ENCODE measurements at places on chromosomes 1 and 21.

GRCh38 chr1:239696317-239696716 lies 309.9 kb downstream of the CHRM3 start:
- no peak for DNase-seq

DNA sequence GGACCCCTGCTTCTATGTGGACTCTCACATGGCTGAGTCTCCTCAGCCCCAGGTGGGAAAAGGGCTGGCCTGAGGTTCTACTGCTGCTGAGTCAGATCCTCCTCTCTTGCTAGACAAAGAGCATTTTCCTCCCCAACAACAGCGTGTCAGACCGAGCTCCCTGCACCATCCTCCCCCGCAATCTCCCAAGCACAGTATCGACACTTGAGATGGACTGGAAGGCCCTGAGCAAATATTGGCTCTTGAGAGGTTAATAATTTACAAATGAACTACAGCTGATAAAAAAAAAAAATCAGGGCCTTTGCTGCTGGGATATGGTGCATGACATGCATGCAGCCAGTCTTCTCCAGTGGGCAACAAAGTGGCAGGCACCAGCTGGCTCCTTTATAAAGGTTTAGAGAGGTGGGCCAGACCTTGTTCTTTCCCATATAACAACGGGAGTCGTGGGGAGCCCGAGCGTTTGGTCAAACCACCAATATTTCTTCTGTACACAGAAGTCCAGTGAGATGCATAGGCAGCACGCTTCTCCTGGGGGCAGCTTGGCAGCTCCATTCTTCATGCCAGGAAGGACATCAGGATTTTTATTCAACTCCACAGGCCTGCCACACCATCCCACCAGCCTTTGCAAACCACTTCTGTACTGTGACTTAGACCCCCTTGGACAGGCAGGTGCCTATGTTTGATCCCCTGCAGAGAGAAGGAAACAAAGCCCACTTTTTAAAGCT lies 55.4 kb upstream of the CAMK1G start:
- no peak for DNase-seq

- DNase-seq = no peak
Observed at GRCh38 chr1:147185432-147185831, 13.2 kb upstream of the PRKAB2 start.

DNA sequence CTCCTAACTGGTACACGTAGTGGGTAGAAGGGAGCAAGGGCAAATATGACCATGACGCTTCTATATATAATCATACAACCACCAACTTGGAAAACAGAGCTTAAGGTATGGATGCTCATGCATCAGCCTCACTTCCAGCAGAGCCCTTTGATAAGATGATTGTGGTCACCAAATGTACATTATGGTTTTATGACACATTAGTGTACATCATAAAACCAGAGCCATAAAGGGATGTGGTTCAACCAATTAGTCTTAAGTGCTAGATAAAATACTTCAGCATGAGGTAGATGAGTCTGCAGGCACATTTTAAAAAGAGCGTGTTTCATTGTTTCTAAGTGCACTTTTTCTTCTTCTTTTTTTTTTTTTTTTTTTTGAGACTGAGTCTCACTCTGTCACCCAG lies 43.7 kb downstream of the NIBAN1 start:
- no peak for DNase-seq

DNA sequence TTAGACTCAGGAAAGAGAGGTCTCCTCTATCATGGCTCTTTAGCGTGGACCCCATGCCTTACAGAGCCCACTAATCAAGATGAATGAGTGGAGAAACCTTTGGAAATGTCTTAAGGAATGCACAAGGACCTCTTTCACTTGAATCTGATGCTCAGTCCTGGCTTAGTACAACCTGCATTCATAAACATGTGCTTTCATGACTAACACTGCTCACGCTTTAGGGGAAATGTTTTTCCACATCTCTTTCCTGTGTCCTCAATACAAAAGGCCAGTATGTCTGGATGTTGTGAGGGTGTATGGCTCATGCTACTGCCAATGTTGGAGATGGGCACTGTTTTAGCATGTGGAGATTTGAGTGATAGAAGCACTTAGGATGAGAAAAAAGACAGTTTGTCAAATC lies 14.2 kb upstream of the GNG12 start:
- DNase-seq = no peak

GRCh38 chr21:29730281-29730680 lies 209.5 kb downstream of the GRIK1 start:
- DNase-seq = no peak

DNA sequence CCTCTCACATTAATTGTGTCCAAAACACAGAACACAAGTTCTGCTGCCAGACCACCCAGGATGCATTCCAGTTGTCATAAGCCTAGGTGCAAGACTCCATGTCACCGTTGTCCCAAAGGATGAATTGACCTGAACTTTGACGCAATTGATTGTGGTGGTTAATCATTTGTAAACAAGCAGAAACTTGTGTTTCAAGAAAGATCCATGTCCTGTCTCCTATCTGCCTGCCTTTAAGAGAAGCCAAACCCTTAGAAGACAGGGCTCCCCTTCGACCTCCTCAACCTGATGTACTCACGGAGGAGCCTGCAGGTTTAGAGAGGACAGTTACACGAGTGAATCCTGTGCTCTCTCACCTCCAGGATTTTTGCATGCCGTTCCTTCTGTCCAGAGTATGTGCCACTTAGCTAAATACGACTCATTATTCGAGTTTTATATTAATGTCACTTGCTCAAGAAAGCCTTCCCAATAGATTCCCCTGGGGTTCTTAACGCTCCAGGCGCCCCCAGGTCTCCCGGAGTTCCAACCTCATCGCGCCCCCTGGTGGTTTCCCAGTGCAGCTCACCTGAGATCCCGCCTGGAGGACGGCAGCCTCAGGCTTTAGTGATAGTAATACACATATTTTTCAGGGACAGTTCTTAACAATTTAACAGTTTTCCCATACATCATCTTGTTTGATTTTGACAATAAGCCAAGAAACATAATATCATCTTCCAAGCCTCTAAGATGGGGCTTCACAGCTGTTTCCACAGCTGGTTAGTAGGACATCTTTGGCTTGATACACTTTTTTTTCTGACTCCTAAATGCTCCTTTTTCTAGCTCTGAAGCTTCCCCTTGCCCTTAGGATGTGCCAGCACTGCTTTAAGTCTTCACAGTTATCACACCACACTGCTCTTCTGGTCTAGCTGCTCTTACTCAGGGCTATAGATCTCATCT lies 2.4 kb upstream of the C8B start:
- DNase-seq = no peak
